Epithelial cell of umbilical artery (primary cell): ENCODE measurements at places on chromosomes 3 and 15. TPM values are rescaled to one million over a fixed set of nuclear protein-coding genes. Genes with fewer than 3 reads are reported as not detected.

LAMB2 gene
- 186 and 247 TPM in 2 replicates for total RNA-seq

SCAMP5 gene
- 2.6 and 9.4 TPM in 2 replicates for total RNA-seq

DUOXA2 gene
- total RNA-seq: not detected in 2 replicates

FANCD2OS gene
- total RNA-seq: not detected in 2 replicates

KCNMB3 gene
- total RNA-seq: 0.65 and 1.1 TPM in 2 replicates

LSAMP gene
- total RNA-seq: under 0.01 and 0.15 TPM in 2 replicates

PLSCR4 gene
- 27.9 and 56.8 TPM in 2 replicates for total RNA-seq

EPHA6 gene
- total RNA-seq: not detected in 2 replicates

MYRIP gene
- total RNA-seq: 1.3 and 2.9 TPM in 2 replicates

MGLL gene
- 37.7 and 41.6 TPM in 2 replicates for total RNA-seq

PRSS50 gene
- total RNA-seq: not detected in 2 replicates

DPPA2 gene
- total RNA-seq: not detected in 2 replicates

MKRN3 gene
- not detected in 2 replicates for total RNA-seq

CTXND1 gene
- total RNA-seq: not detected in 2 replicates

FRMD4B gene
- total RNA-seq: 93.6 and 108 TPM in 2 replicates

GP9 gene
- total RNA-seq: 0.32 TPM in 1 of 2 replicates, not detected in the other

TCF12 gene
- total RNA-seq: 47.7 and 48.0 TPM in 2 replicates

SLC6A6 gene
- total RNA-seq: 9.7 and 15.8 TPM in 2 replicates

GRK7 gene
- not detected in 2 replicates for total RNA-seq

CEMIP gene
- total RNA-seq: under 0.01 and 0.46 TPM in 2 replicates

GOLGA8G gene
- not detected in 2 replicates for total RNA-seq

MCF2L2 gene
- 1.2 and 1.3 TPM in 2 replicates for total RNA-seq

SLC27A2 gene
- 0.61 TPM in 1 of 2 replicates, not detected in the other for total RNA-seq

ZBED2 gene
- total RNA-seq: not detected in 2 replicates

POLQ gene
- 6.2 and 8.4 TPM in 2 replicates for total RNA-seq

CTXN2 gene
- not detected in 2 replicates for total RNA-seq

ATP8B4 gene
- total RNA-seq: under 0.01 TPM in 1 of 2 replicates, not detected in the other

STRIT1 gene
- not detected in 2 replicates for total RNA-seq

FXR1 gene
- total RNA-seq: 190 and 203 TPM in 2 replicates

CILP gene
- not detected in 2 replicates for total RNA-seq

STXBP5L gene
- not detected in 2 replicates for total RNA-seq

B4GALT4 gene
- total RNA-seq: 3.9 and 7.1 TPM in 2 replicates

EFCC1 gene
- 0.32 TPM in 1 of 2 replicates, not detected in the other for total RNA-seq

MESP1 gene
- total RNA-seq: 0.61 and 0.65 TPM in 2 replicates

CCDC54 gene
- total RNA-seq: not detected in 2 replicates

CCDC9B gene
- total RNA-seq: 19.5 and 28.4 TPM in 2 replicates

SUCNR1 gene
- total RNA-seq: under 0.01 and 0.46 TPM in 2 replicates

CDHR4 gene
- not detected in 2 replicates for total RNA-seq

MUC20 gene
- total RNA-seq: not detected in 2 replicates

FBXO40 gene
- under 0.01 TPM in 1 of 2 replicates, not detected in the other for total RNA-seq

GABRR3 gene
- total RNA-seq: not detected in 2 replicates

ZNF660 gene
- 0.61 and 0.65 TPM in 2 replicates for total RNA-seq

LSMEM2 gene
- total RNA-seq: not detected in 2 replicates

FAM43A gene
- total RNA-seq: 170 and 232 TPM in 2 replicates

ZBBX gene
- under 0.01 TPM in 1 of 2 replicates, not detected in the other for total RNA-seq

ITIH1 gene
- total RNA-seq: not detected in 2 replicates
